ENCODE measurements at places on chromosomes 1 and 21.

- DNase-seq: no peak
Measured at GRCh38 chr1:29218223-29218622, 12.5 kb downstream of the MECR start.

DNA sequence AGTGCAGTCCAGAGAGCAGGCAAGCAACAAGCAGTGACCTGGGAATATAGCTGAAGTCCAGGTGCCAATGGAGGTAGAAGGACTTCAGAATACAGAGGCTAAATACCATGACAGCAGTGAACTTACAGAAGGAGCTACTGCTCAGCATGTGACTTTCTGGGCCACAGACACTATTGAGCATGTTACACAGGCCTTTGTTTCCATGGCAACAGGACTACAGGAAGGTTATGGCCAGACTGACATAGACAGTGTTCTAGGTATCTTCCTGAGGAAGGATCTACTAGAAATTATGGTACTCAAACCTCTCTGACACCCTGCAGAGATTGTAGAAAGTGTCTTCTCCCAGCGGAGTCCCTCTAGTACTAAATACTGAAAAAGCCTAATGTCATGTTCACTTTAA, 11.0 kb downstream of the OR2M5 start:
- DNase-seq: no peak

DNA sequence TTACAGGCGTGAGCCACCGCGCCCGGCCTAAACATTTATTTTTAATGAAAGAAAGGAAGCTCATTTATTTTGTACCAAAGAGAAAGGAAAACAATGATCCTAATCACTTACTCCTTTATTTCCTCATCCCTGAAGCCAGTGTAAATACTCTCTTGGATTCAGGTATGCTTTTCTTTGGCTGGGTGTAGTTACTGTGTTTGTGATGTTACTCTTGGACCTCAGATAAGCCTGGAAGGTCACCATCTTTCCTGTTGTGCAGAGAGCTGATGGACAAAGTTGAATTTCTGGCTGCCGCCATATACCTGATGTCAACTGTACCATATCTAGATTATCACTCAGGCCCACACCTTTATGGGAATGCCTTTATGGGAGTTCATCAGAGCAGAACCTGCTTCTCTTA, 35.4 kb upstream of the FOXE3 start:
- no peak for DNase-seq

DNA sequence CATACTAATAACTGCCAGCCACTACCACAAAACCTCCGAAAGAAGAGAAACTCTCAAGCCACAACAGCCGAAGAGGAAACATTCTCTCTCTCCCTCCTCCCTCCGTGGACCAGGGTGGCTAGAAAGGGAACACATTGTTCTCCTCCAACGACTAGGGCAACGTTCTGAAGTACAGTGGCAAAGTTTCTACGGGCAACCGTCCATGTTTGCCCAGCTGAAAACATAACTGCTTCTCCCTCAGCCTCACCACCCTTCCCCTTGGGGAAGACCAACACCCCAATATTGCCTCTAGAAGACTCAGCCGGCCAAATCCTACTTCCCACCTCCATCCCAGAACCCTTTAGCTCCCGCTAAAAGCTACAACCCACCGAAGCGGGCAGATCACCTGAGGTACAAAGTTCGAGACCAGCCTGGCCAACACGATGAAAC, 2.0 kb downstream of the GLUL start:
- no peak for DNase-seq

GRCh38 chr1:119091618-119092017, 48.8 kb downstream of the WARS2 start:
- no peak for DNase-seq

DNA sequence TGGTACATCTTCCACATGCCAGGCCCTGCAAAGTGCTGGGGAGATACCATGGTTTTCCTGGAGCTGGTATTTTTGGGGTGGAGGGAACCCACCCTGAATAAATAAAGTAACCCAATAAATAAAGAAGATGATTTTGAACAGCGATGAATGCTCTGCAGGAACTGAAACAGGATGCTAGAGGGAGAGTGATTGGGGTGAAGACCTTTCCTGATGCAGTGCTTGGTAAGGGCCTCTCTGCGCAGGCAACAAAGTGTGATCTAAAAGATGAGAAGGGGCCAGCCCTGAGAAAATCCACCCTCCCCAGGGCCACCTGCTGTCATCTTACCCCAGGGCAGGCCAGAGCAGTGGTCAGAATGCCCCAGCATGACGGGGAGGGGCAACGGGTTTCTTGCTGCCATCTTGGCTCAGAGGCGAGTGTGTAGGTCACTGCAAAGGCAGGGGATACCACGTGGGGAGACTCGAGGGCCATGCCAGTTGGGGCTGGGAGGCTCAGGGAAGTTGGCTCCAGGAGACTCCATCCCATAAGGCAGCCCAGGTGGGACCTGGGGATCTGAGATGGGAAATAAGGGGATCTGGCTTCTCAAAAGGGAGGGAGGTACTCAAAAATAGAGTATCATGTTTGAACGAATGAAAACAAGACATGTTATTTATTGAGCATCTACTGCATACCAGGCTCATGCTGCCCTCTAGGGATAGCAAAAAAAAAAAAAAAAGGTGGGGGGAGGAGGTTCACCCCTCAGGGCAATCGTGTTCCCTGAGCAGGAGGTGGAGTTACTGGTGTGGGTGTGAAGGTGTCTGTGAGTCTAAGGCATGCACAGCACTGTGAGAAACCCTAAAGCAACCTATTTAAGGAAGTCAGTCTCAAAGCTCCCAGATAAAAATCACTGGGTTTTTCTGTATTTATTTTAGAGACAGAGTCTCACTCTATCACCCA, 2.8 kb downstream of the SRARP start:
- DNase-seq: no peak

DNA sequence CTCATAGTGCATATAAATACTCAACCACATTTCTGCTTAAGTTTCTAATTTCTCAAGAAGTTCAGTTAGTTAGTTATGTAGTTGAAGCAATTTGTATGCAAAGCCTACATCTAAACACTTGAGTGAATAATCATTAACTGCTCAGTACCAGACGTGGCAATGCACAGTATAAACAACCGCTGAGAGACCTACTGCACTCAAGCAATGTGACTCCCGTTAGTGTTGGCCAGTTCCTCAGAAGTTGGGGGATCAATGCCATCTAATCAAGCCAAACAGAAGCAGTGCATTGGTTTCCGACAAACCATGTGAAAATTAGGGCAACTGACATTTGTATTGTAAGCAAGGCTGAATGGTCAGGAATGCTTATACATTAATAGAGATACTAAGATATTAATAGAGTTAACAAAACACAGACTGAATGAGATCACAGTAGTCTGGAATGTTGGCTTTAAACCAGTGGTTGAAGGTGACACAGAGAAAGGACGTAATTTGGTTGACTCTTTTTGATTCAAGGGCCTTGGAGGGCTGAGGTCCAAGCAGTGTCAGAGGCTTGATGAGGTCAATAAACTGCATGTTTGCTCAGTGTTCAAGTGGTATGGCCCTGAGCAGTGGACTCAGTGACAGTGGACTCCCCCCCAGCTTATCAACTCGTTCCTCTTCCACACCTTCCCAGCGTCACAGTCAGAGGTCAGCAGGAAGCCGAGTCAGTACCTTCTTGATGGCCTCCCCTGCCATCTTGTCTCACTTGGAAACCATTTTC, 255.5 kb downstream of the CTH start:
- no peak for DNase-seq

DNA sequence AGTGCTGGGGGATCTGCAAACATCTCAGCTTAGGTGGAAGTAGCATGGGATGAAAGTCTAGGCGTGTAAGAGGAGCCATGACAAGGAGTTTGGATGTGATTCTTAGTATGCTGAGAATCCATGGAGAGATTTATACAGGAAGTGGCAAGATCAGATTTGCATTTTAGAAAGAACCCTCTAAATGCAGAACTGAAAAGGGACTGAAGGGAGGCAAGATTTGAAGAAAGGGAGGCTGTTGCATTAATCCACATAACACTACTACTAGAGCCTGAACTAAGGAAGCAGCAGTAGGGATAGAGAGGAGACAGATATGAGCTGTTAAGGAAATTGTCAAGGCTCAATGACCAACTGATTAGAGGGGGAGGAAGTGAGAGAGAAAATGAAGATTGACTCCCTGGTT, 9.8 kb downstream of the C1orf74 start:
- no peak for DNase-seq

GRCh38 chr1:9279172-9279840, 13.4 kb upstream of the SPSB1 start:
- DNase-seq: no peak

DNA sequence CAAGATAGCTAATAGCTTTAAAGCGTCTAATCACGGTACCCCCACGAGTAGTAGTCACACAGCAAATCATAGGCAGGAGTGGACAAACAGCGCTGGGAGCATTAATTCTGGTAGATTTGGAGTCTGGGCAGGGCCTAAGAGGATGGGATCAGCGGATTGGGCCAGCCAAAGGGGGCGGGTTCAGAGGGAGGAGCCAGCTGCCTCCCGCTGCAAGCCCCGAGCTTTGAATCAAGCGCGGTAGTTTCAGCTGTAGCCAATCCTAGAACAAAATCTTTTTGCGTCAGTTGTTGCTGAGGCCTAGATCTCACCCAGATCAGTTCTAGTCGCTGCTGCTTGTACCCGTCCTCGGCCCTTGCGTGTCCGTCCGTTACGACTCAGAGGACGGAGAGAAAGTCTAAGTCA, 576 bp upstream of the NASP start:
- DNase-seq: peak; percentile 91

DNA sequence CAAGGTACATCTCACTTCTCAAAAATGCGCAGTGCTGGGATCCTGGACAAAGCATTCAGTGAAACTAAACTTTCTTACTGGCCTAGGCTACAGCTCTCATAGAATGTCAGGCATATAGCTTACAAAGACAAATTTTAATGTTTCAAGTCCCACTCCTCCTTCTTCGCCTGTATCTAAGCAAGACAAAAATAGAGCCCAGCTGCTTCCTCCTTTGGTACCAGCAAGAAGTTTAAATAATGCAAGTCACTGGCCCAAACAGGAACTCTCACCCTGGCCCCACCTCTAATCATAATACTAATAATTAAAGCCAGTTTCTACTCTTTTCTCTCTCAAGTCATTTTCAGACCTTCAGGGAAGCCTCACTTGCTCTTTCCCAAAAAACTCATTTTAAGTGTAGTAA, 1267.9 kb downstream of the MRPL39 start:
- DNase-seq: no peak

DNA sequence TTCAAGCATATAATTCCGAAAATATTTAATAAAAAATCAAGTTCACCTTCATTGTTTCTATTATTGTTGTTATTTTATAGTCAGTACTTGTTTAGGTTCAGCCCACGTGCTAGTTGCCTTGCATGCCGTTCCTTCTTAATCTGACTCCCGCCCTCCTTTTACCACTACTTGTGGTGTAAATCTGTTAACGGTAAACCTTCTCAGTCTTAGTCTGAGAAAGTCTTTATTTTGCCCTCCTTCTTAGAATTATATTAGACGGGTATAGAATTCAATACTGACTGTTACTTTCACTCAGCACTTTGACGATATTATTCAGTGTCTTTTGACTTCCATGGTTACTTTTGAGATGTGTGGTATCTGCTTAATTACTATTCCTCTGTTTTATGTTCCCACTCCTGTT, 104.8 kb downstream of the RGL1 start:
- DNase-seq: no peak

DNA sequence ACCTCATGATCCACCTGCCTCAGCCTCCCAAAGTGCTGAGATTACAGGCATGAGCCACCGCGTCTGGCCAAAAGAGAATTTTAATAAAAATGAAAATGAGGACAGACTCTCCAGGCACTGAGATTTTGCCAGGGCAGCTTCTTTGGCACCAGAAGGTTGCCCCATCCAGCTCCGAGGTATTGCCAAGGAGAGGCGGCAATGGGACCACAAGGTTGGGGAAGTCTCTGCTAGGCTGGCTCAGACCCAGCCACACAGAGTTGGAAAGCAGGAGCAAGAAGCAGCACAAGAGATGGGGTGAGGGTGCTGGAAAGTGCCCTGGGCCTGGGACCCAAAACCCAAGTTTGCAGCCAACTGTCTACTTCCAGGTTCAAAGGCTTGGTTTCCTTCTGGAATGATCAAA, 200.9 kb downstream of the HHIPL2 start:
- DNase-seq: no peak

DNA sequence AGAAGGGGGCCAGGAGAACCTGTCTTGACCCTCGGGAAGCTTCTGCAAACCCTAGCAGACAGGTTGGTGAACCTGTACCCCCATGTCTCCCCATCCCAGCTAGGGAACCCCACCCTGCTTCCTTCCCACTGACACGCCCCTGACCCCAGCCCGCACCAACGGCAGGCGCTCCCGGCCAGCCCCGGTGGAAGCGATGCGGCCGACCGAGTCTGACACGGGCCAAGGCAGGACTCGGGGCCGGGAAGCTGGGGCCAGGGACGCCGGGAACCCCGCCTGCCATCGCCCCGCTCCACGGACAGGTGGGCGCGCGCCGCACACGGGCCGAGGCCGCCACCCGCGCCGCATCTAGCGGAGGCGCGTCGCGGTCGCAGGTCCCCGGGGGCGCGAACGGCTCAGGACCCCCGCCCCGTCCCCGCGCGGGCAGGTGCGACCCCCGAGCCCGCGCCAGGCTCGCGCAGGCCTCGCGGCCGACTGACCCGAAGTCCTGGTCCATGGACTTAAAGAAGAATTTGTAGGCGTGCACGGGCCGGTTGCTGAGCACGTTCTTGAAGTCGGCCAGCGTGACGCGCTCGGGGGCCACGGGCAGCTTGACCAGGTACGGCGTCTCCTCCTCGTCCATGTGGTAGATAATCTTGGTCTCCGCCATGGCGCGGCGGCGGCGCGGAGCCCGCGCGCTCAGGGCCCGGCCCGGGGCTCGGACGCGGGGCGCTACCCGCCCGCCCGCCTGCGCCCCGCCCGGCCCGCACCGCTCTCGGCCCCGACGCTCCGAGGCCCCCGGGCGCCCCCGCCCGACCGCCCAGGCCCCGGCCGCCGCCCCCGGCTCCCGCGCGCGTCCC, 580 bp downstream of the DVL1 start:
- DNase-seq: no peak

DNA sequence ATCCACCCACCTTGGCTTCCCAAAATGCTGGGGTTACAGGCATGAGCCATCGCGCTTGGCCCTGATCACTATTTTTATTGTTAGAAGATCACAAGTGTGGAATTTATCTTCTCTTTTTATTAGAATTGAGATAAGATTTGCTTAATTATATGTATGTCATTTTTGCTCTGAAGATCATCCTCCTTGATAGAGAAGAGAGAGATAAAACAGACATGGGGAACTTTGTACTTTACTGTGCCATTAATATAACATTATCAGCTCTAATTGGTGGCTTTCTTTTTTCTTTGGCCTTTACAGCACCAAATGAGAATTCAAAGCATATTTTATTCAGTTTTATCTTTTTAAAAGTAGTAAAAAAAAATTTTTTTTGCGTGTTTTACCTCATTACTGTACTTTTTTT, 46.8 kb downstream of the SCP2 start:
- no peak for DNase-seq

GRCh38 chr1:65658122-65658521, 134.6 kb upstream of the PDE4B start:
- no peak for DNase-seq

- DNase-seq: no peak
Measured at GRCh38 chr21:40680311-40680710, 166.6 kb downstream of the DSCAM start.

DNA sequence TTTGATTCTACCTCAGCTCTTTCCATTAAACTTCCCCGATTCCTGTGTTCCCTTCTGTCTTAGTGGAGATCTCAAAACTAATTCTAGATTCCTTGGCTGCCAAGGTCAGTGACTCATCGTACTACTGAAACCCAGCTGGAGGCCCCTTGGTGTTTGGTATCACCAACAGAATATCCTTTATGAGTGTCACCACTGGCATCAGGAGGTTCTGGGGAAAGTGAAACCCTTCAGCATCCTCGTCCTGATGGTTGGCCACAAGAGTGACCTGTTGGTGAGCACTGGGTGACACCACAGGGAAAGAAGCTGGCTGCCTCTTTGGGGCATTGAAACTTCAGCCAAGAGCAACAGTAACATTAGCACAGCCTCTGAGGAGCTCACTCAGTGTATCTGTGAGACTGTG, 9.6 kb downstream of the RAB42 start:
- no peak for DNase-seq

Data from hippocampal formation (tissue), 2 donors.